ENCODE measurements at places on chromosomes 1 and 21.

- no peak for DNase-seq
These were observed 4.6 kb upstream of the SMCP start for GRCh38 chr1:152873495-152873894.

GRCh38 chr1:19480282-19480681 lies 5.1 kb downstream of the CAPZB start:
- no peak for DNase-seq

DNA sequence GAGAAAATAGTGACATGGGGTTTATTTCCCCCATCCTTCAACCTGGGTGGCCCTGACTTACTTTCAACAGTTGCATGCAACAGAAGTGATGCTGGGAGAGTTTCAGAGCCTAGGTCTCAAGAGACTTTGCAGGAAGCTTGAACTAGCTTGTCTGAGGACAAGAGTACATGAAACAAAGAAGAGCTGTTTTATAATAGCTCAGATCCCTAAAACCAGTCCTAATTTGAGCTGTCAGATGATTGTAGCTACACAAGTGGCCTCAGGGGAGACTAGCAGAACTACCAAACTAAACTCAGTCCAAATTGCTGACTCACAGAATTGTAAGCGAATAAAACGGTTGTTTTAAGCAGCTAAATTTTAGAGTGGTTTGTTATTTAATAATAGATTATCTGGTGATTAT lies 17.1 kb downstream of the RC3H1 start:
- no peak for DNase-seq

DNA sequence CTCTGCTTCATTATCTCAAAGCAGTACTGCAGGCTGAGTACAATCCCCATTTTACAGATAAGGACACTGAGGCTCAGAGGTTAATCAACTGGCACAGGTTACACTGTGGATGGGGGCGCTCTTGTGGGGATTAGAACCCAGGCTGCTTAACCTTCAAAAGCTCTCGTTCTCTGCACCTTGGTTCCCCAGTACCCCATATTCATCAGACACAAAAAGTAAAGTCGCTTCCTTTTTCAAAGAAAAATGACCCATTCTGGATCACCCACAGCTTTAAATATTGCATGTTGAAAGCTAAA lies 20.5 kb downstream of the SSBP3 start:
- DNase-seq: no peak

GRCh38 chr1:9451081-9451480 lies 88.2 kb upstream of the SLC25A33 start:
- DNase-seq: no peak

- no peak for DNase-seq
These were observed 1.8 kb upstream of the TTC34 start for GRCh38 chr1:2803086-2803930.

- no peak for DNase-seq
These were observed 38.3 kb downstream of the WDR3 start for GRCh38 chr1:117967881-117968280.

GRCh38 chr1:226428791-226429461 lies 21.0 kb upstream of the PARP1 start:
- peak; percentile 17 for DNase-seq

GRCh38 chr1:47228644-47229030 lies 3.4 kb downstream of the TAL1 start:
- DNase-seq: no peak

GRCh38 chr21:46316708-46317324 lies 6.9 kb downstream of the C21orf58 start:
- no peak for DNase-seq

- no peak for DNase-seq
These were observed 96.5 kb downstream of the GREM2 start for GRCh38 chr1:240515505-240515904.

DNA sequence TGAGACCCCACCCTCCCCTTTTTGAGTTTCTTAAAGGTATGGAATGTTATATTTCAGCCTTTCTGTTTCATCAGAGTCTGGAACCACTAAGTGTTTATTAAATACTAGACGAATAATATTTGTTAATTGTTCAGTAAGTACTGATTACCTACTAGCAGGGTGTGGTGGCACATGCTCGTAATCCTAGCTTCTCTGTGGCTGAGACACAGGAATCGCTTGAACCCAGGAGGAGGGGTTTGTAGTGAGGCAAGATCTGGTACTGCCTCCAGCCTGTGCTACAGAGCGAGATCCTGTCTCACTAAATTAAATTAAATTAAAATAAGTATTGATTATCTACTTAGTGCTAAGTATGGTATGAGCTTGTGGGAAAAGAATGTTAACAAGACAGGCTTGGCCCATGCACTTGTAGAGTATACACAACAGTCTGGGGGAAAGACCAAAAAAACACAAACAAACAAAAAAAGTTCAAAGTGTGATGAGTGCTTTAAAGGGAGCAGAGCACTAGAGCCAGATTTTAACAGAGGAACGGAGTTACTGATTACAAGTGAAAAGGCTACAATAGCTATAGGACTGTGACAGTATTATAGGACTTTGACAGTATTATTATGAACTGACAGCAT lies 2.4 kb downstream of the CEPT1 start:
- no peak for DNase-seq

DNA sequence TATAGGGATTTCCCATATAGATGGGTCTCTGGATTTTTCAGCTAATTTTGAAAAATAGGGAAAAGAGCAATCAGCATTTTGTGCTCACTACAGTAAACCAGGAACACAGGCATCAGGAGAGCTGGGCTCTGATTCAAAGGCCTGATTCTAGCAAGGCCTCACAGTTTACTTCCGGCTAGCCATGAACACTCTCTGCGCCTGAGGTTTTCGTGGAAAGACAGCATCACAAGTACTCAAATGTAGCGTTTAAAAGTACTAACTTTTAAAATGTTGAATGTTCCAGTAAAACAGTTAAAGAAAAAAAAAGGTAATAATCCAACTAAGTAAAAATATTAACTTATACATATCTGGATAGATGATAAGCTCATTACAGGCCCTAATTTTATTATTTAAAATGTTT lies 120.6 kb downstream of the SLC45A1 start:
- DNase-seq: no peak

- no peak for DNase-seq
These were observed 40.1 kb downstream of the PIK3C2B start for GRCh38 chr1:204454476-204454875.

GRCh38 chr21:37686991-37687810 lies 229.1 kb downstream of the KCNJ6 start:
- DNase-seq: no peak

All from NCI-H1417 treated with DMSO at 0.1 percent for 48 hours (cell line).